ENCODE measurements at places on chromosomes 4 and X.

DNA sequence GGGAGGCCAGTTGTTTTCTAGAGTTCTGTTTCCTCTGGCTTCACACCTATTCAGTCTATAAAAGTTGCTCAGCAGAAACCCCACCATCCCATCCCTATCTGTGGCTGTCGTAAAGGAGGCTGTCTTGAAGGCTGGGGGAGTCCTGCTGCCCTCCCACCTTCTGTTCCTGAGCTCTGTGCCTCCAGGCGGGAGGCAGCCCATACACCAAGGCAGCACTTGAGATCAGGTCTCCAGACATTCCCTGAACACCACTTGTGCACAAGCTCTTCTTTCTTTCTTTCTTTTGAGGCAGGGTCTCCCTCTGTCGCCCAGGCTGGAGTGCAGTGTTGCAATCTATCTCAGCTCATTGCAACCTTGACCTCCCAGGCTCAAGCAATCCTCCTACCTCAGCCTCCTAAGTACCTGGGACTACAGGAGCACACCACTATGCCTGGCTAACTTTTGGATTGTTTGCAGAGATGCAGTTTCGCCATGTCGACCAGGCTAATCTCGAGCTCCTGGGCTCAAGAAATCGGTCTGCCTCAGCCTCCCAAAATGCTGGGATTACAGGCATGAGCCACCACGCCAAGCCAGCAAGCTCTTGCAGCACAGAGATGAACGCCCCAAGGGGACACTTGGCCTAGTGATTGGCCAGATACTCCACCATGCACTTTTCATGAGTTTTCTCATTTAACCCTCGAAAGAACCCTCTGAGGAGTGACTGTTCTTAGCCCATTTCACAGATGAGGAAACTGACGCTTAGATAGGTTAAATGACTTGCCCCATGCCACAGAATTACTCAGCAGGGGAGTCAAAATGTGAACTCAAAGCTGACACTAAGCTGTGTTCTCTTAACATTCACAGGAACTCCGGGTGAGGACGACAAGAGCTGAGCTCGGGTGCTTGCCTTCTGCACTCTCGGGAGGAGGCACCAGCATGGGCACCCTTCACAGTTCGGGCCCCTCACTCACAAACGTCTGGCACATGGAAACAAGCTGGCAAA, 55.8 kb upstream of the ENPP6 start:
- no peak for DNase-seq

DNA sequence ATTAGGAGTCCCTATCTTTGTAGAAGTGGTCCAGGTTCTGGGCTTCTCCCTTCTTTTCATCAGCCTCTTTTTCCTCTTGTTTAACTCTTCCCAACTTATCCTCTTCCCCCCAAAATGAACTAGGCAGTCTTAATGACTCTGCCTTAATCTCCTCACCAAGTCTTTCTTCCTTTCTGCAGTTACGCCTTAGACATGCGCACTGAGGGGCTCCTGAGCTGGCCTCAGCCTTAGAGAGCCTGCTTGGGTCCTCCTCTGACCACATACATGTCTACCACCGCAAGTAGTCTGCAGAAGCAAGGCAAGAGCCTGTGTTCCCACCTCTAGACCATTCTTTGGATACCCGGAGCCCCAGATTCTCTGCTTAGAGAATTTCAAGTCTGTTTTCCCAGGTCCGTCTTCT, 199.9 kb downstream of the MGST2 start:
- DNase-seq = no peak

- DNase-seq = peak; percentile 25
These were observed 12.7 kb upstream of the RBBP7 start for GRCh38 chrX:16882702-16883486.

DNA sequence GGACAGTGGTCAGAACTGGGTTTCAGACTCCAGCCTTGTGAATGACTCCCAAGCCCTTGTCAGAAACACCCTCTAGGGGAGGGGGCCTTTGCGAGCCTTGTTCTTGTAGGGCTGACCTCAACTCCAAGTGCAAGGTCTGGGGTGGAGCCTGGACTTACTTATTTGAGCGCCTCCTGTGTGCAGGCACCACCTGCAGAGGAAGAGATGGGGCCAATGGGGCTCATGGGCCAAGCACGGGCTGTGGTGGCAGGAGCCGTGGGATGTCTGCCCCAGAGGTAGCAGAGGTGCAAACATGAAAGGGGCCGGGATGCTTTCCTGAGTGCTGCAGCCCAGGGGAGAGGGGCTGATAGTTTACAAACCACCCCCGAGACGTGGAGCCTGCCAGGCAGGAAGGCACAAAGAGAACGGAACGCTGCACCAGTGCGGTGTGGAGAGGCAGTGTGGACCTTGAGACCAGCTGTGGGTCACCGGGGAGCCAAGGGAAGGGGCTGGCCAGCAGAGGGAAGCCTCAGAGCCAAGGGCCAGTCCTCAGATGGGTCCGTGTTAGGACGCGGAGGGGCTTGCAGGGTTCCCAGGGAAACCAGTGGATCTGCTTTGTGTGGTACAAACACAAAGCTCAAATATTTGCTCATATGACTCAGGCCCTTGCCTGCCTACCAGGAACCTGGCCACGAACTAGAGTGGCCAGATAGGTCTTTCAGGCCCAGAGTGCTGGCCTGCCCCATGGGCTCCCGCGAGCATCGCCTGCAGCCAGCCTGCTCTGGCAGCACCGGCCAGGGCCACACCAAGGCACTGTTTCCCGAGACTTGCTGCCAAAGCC, 8.7 kb upstream of the TADA2B start:
- no peak for DNase-seq

- DNase-seq = no peak
These were observed 220.1 kb upstream of the STK26 start for GRCh38 chrX:131802836-131803626.

GRCh38 chr4:67940506-67940905, 22.8 kb downstream of the TMPRSS11A start:
- no peak for DNase-seq

DNA sequence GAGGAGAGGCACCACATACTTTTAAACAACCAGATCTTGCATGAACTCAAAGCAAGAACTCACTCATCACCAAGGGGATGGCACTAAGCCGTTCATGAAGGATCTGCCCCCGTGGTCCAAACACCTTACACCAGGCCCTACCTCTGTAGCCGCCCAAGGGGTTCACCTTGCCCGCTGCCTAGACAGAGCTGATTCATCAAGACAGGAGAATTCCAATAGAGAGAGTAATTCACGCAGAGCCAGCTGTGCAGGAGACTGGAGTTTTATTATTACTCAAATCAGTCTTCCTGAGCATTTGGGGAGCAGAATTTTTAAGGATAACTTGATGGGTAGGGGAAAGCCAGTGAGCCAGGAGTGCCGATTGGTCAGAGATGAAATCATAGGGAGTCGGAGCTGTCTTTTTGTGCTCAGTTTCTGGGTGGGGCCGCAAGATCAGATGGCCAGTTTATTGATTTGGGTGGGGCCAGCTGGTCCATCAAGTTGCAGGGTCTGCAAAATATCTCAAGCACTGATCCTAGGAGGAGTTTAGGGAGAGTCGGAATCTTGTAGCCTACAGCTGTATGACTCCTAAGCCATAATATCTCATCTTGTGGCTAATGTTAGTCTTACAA, 364.7 kb downstream of the PCDH7 start:
- no peak for DNase-seq

GRCh38 chrX:261919-262352, 19.2 kb upstream of the PLCXD1 start:
- no peak for DNase-seq

DNA sequence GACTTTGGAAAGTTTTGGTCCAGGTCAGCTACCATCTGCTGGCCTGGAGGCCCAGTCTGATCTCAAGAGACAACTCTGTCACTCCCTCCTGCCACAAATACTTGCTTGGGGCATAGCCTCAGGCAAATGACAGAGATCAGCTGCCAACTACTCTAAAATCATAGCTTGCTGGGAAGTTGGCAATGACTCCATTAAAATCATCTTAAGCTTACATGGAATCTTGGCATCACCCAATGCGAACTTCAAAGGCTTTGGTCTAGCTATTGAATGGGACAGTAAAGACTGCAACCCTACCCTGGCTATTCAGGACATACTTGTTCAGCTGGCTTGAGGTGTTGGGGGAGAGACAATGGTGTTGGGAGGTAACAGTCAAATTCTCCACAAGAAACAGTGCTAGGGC, 7.0 kb upstream of the USO1 start:
- no peak for DNase-seq

- DNase-seq = no peak
These were observed 41.5 kb upstream of the SMIM10 start for GRCh38 chrX:134949271-134949670.

GRCh38 chr4:53512608-53513007, 78.7 kb downstream of the LNX1 start:
- no peak for DNase-seq

DNA sequence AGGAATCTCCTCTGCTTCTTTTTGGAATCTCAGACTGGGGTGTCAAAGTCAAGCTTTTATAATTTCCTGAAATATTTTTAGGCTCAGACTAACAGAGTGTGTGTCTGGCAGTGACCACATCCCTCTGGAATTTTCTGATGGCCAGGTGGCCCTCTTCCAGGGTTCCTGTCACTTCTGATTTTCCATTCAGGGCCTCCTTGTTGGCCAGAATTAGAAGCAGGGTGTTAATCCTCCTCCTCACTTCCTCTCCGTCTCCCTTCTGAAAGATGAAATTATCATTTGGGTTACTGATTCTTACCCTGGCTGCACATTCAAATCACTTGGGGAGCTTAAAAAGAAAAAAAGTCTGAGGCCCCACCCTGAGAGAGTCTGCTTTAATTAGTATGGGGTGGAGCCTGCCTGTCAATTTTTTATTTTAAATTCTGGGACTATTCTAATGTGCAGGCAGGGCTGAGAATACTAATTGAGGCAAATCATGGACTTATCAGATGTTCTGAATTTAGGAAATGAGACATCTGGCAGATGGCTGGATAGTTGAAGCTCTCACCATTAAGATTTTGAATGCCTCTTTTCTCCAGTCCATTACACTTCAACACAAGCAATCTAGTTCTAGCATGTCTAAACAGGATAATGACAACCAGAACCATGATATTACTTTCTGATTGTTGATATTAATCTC, 43.2 kb downstream of the HAND2 start:
- no peak for DNase-seq

DNA sequence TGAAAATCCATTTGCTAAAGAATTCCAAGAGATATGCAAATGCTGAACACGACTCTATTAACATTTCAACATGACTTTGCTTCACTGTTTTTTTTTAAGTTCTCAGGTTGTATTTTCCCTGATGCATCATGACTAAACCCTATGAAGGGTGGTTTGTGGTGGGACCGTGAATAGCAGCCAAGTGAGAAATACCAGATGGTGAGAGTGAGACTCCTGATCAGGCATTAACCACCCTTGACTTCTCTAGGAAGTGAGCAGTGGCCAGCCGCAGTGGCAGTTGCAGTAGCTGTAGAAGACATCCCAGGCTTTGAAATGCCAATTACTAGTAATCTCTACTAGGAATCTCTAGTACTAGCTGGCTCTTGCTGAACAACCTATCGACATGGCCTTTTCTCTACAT, 383.4 kb downstream of the FAM133A start:
- DNase-seq = no peak

DNA sequence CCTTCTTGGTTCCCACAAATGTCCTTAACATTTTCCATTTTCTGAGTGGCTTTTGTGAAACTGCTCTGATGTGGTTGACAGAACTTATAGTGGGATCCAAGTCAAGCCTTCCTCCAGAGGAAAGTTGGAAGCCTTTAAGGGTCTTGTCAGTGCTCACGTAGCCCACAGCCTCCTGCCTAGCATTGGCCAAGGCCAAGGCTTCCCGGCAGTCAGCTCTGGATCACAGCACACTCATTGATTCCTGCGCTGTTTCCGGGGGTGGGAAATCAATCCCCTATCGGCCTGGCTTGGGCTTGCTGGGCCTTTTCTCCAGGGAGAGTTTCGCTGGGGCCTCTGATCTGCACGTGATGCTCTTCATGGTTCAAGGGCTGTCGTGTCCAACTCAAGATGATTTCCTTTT, 76.1 kb downstream of the SLC9A6 start:
- no peak for DNase-seq

GRCh38 chrX:77742788-77743476, 43.1 kb downstream of the ATRX start:
- DNase-seq = no peak

DNA sequence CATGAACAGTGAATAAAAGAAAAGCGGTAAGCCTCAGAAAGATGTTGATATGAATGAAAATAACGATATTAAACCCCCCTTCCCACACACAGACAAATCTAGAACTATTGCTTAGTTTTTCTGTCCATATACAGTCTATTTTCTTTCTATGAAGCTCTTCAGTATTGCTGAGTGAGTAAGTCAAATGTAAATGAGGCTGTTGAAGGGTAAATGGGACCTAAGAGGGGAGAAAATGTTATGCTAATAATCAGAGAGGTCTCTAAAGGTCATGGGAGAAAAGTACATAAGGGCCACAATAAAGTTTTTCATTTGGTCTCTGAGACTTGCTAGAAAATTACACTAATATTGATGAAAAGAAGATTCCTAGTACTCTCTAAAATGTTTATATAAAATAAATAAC, 56.2 kb downstream of the PABPC4L start:
- no peak for DNase-seq

- DNase-seq = no peak
These were observed 706 bp downstream of the DUSP9 start for GRCh38 chrX:153647461-153648357.

GRCh38 chr4:140955641-140956040, 177.6 kb downstream of the RNF150 start:
- no peak for DNase-seq

- DNase-seq = peak; percentile 57
These were observed at the start of gene ARAP2 for GRCh38 chr4:36244257-36245082. ARAP2 (minus strand) TSS chr4:36244514; CDS start chr4:36229486, 15,028 bp downstream.

DNA sequence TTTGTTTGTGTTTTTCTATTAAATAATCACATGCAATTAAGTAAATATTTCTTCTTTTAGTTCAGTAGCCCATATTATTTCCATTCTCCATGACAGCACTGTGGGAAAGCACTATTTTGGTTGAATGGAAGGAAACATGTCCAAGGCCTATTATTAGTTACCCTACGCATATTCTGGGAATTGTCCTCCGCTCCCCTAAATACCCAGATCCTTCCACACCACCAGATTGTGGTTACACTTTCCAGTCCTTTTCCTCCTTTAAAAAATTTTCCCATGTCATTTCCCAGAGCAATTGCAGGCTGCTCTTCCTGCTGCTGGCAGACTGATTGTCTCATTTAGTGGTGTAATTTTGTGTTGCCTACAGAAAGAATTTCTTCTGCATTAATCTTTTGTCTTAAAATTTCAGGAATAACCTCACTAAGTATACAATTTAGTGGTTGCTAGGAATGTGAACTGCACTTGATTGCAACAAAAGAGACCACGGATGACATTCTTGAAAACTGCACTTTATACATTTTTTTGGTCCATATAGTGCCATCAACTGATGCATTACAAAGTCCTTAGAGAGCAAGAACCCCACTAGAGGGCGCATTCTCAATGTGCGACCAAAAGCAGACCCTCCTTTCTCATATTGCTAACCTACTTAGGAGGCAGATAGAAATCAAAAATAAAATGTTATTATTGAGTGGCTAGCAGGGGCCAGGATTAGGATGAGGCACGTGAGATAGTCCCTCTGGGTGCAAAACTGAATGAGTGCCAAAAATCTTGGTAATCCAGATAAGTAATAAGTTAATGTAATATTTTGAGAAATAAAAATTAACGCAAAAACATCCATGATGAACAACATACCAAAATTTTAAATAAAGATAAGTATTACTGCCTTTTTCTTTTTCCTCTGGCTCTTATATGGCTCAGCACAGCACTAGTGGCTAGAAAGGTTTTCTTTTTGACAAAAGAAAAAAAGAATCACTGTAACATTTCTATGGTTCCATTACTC, 98.8 kb upstream of the IQCM start:
- no peak for DNase-seq
